Amygdala (tissue), 56 donors: ENCODE measurements at places on chromosomes 12 and 14.

GRCh38 chr12:10896854-10897253, 12.5 kb downstream of the TAS2R13 start:
- no peak for DNase-seq

DNA sequence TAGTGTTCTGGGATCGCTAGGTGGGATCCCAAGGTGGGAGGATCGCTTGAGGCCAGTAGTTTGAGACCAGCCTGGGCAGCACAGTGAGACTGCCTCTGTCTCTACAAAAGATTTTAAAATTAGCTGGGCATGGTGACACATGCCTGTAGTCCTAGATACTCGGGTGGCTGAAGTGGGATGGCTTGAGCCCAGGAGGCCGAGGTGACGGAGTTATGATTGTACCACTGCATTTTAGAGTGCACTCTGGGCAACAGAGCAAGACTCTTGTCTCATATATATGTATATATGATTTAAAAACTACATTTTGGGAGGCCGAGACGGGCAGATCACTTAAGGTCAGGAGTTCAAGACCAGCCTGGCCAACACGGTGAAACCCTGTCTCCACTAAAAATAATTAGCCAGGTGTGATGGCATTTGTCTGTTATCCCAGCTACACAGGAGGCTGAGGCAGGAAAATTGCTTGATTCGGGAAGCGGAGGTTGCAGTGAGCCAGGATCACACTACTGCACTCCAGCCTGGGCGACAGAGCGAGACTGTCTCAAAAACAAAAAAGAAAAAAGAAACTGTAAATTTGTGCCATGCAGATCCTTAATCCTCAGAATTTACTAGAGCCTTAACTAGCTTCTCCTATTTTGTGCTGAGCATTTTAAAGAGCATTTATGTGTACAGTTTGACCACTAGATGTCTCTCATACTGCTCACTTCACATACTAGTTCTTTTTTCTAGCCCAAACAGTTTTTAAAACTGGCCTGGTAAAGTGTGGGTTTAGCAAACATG, 114.8 kb downstream of the MON2 start:
- no peak for DNase-seq

DNA sequence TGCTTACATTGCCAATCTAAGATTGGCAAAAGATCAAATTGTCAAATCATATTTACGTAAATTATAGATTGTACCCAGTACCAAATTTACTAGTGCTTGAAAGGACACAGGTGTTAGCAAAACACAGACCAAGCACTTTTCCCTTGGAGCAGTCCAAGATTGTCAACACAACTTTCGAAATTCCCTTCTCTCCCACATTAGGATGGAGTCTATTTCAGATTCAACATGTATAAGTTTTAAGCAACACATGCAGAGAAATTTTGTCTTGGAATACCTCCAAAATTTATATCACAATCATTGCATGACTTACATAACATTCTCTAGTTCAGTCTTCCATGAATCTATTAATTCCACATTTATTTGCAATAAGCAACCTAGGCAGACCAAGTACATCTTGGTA, 74.9 kb upstream of the SLCO1C1 start:
- no peak for DNase-seq

- DNase-seq: no peak
Measured at GRCh38 chr12:30135776-30136175, 352.0 kb upstream of the TMTC1 start.
